ENCODE measurements at places on chromosomes 1 and 21.

GRCh38 chr1:237799762-237800474 lies 90.8 kb downstream of the ZP4 start:
- DNase-seq, result peak; percentile 53

GRCh38 chr1:230658691-230659090 lies 16.4 kb downstream of the COG2 start:
- no peak for DNase-seq

DNA sequence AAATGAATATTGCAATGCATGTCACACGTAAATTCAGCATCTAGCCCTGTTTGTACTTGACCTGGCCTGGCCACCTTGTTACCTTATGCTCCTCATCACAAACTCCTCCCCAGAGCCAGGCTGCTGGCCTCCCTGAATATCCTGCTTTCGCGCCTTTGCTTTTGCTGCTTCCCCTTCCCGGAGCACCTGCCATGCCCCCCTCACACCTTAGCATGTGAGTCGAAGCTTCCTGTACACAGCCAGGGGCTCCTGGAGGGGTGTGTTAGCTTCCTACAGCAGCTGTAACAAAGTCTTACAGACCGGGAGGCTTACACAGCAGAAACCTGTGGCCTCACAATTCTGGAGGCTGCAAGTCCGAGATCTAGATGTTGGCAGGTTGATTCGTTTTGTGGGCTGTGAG lies 60.1 kb downstream of the TLR5 start:
- no peak for DNase-seq

- no peak for DNase-seq
These were observed 2.7 kb downstream of the RGL1 start for GRCh38 chr1:183807549-183808168.

GRCh38 chr1:3246251-3246650 lies 177.2 kb downstream of the PRDM16 start:
- DNase-seq, result no peak

DNA sequence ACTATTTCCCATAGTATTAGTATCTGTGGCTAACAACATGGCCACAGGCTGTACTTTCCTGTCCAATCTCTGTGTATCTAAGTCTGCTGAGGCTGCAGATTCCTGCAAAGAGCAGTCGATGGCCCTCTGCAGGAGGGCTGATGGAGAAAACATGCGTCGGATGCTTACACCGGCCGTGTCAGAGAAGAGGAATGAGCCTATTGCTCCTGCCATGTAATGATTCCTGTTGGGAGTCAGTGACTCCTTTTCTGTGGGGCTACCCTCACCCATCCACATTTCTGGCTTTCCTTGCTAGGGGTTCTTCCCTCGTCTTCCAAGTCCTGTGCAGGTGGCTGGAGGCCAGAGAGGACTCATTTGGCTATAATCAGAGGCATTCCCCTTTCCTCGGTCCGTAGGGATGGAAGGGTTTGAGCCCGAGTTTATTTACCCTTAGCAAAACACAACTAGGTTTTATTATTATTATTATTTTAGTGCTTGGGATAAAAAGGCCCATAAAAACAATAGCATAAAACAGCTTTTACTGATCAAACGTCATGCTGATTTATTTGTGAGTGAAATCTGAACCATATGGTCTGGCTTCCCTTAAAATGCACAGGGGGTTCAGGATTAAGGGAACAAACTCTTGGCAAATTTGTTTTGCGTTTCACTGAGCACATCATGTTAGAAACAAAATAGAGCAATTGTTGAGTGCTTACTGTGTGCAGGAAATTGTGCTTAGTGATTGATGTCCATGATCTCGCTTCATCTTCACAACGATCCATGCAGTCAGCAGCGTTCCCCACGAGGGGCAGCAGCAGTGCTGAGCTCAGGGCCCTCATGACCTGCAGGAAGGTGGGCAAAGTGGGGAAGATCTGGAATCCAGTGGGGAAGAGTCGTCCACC lies 70.8 kb downstream of the KIF26B start:
- no peak for DNase-seq

DNA sequence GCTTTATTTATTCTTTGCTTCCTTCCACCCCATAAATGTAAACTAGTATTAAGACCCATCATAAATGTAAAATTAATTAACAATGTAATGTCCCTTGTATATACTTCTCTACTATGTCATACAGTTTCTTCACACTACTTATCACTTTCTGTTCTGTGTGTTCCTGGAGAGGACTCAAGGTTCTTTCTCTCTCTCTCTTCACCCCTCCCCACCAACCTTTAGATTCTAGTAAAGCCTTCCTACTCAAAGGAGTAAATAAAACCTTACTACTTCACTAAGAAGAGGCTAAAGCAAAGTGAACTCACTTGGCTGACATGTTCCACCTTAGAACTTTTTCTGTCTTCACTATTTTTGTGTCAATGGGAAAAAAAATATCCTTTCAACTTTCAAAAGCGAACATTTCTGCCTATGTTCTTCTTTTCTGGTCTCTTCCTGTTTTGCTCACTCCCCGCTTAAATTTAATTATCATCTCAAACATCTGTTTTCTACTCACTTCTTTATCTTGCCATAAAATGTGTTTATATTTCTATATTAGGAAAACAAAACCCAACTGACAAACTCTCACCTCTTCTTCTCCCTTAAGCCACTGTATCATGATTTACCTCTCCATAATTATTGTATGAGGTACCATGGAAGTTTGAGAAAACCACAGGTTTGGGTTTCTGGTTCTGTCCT lies 260.3 kb downstream of the DPYD start:
- DNase-seq, result no peak

DNA sequence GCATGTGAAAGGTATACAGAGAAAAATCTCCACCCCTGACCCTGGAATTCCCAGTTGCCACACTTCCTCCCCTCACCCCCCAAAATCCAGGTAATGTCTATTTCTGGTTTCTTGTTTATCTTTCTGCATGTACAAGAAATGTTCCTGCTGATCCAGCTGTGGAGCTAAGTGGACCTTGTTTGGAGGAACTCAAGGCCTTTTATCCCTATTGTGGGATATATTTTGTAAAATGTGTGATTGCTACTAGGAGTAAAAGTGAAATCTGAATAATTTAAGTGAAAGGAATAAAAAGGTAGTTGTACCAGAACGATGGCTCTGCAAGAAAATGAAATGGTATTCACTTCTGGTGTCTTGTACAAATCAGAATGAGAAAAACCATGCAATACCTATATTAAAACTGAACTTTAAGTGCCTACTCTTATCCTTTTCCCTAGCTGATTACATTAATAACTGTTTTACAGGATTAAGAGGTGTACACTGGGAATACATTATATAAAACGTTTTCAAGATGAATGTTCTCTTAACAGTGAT lies 3.0 kb downstream of the SPEN start:
- DNase-seq, result no peak

DNA sequence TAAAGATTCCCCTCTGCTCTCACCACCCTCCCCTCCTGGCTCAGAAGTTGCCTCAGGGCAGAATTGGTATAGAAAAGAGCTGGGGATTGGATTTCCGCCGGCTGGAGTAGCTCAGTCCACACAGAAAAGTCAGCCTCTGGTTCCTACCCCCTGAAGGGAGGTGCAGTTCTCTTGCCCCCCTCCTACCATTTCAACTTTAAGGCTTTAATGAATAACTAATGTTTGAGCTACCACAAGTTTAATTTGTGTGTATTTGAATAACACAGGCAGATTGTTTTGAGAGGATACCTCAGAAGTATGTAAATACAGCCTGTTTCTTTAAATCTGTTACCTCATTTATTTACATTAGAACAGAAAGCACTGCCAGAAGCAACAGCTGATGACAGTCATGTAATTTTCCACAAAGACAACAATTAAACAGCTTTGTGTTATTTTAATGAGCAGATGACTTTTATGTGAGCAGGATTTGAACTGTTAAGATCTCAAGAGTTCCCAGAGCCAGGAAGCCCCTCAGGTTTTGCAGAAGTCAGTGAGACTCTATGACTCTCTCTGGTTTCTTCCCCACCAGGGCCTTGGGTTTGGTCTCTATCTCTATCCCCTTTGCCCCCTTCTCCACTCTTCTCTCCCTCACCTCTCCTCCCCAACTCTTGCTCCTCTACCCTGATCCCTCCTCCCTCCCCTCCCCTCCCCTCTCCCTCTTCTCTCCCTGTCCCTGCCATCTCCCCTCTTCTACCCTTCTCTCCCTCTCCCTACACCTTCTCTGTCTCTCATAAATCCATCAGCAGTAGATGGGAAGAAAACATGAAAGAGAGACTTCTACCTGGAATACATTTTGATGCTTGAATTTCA lies 26.3 kb downstream of the DUSP10 start:
- no peak for DNase-seq

GRCh38 chr1:166165661-166166328 lies 1.0 kb downstream of the FAM78B start:
- no peak for DNase-seq

DNA sequence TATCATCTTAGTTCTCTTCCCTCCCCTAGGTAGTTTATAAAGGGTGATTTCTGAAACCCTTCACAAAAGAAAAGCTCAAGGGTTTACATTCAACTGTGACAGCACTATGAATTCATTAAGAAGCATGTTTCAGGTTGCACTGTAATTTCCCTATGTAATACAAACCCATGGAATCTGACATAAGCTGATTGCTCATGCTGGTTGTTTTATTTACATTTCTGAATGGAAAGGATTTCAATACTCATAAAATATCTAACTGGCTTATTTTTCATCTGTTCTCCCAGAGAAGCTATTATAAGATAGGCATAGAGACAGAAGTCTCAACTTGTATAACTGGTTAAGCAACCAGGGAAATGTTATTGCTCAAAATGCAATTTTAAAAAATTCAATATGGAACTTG lies 20.5 kb downstream of the WNT2B start:
- DNase-seq, result no peak

- no peak for DNase-seq
These were observed 16.3 kb downstream of the RAB7B start for GRCh38 chr1:205986861-205987260.

DNA sequence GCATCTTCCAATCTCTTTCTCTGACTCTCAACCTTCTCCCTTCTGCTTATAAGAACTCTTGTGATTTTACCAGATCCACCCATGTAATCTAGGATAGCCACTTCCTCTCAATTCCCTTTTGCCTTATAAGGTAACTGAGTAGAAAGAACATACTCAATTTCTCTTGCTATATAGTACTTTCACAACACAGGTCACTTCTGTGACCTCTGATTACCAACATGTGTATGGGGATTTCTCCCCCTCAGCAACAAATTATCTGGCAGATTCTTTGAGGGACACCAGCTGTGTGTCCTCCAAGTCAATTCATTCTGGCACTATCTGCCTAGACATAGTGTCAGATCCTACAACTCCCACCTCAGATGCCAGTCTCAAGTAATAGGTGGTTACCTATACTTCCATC lies 62.5 kb downstream of the IL23R start:
- DNase-seq, result no peak

DNA sequence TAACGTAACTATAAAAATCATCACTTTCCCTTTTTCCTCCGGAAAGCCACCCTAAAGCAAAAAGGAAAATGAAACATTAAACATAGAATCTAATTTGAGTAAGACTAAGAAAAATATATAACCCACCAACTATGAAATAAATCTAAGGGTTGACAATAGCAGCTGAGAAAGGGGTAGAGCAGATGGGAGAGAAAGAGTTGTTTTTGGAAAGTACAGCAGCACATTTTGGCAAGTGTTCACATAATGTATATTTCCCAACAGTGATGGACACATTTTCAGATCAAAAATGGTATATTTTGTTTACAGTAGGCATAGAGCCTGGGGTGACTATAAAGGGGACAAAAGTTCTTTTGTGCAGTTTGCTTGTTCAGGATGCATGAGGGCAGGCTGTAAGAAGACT lies 1287.4 kb upstream of the B3GALT2 start:
- no peak for DNase-seq

GRCh38 chr21:34351786-34352241 lies 12.0 kb upstream of the KCNE2 start:
- DNase-seq, result peak; percentile 20

DNA sequence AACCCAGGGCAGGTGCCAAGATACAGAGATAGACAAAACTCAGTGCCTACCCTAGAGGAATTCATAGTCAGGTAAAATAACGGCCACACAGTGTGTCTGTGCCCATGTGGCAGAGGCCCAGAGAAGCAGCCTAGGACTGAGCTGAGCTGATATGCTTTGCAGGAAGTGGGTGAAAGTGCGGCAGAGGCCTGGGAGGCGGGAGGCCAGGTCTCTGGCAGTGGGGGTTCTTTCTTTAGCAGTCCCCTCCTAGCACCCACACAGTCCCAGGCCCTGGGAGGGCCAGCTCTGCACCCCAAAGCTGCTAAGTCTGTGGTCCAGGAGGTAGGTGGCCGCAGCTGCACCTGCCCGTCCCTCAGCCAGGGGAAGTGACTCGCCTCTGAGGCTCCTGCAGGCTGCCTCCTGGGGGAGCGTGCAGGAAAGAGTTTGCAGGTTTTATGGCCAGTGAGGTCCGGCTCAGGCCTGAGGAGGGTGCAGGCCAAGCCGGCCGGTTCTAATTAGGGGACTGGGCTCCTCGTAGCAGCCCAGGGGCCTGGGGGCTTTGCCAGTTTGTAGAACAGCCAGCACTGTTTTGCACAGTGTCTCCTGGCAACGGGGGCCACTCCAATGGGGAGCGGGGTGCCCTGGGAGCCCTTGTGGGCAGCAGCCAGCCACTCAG lies 107.9 kb downstream of the SPSB1 start:
- no peak for DNase-seq

- DNase-seq, result no peak
These were observed 141.4 kb upstream of the GRIK3 start for GRCh38 chr1:37175666-37176215.

DNA sequence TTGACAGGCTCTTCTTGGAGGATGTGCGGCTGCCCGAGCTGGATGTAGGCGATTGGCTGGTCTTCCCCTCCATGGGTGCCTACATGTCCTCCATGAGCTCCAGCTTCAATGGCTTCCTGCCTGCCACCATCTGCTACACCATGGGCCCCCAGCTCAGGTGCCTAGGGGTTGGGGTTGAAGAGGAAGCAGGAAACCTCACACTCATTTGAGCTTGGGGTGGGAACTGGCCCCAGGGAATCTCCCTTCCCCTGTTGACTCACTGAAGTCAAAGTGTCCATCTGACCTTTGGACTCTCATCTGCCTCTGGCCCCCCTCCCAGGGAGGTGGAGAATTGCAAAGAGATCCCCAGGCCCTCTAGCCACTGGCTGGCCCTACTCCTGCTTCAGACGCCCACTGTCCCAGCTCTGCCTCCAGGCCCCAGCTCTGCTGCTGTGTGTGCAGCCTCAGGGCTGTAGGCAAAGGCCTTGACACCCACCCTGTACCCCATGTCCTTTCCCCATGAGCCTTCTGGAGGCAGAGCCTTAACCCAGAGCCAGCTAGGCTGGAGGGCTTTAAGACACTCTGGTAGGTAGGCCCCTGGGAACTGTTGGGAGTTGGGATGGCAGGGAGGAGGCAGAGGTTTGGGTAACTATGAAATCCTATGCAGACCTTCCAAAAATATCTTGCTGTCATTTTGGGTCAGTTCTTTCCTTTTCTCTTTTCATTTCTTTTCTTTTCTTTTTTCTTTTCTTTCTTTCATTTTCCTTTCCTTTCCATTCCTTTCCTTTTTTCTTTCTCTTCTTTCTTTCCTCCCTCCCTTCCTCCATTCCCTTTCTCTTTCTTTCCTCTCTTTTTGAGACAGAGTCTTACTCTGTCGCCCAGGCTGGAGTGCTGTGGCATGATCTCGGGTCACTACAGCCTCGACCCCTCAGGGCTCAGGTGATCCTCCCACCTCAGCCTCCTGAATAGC lies 66.9 kb upstream of the TINAGL1 start:
- no peak for DNase-seq

GRCh38 chr1:89271341-89272015 lies 1.2 kb downstream of the GBP5 start:
- no peak for DNase-seq
